ENCODE measurements at places on chromosomes 11 and 22.

- no peak for DNase-seq
Observed at GRCh38 chr11:74366576-74366975, 31.7 kb downstream of the PGM2L1 start.

- DNase-seq: peak; percentile 25
Observed at GRCh38 chr11:119964136-119965025, 173.5 kb downstream of the TRIM29 start.

DNA sequence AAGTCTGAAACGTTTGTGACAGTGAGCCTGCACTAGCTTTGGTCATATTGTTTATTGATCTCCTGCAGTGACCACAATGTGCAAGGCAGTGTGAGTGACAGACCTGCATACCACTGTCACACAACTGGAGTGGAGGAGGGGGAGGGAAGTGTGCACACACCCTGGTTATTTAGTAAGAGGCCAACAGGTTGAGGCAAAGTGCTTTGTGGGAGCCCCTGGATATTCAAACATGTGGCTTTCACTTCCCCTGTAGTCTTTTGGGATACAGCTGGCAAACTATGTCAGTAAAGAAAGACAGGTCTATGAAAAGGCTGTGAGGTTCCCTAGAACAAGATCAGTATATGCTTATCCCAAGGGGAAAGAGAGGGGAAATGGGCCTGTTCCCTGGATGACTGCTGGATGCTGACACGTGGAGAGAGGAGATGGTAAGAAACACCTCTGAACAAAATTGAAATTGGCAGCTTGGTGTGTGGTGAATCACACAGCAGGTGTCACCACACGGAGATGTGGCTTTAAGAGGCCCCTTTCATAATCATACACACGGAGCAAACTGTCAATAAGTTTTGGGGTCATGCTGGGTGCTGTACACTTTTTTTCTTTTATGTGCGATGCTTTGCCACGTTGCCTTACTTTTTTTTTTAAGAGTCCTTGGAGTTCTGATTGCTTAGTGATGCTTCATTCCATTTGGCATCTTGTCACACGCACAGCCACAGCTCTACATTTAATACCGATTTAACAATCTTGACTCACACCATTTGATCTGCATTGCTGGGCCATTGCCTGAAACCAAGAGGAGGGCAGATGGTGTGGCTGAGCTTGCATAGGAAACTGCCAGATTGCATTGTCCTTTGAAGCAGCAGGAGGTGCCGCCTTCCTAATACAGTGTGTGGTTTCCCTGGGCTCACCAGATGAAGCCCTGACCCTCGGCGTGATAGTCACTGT is 11.3 kb downstream of the OSBP2 start:
- DNase-seq: no peak

DNA sequence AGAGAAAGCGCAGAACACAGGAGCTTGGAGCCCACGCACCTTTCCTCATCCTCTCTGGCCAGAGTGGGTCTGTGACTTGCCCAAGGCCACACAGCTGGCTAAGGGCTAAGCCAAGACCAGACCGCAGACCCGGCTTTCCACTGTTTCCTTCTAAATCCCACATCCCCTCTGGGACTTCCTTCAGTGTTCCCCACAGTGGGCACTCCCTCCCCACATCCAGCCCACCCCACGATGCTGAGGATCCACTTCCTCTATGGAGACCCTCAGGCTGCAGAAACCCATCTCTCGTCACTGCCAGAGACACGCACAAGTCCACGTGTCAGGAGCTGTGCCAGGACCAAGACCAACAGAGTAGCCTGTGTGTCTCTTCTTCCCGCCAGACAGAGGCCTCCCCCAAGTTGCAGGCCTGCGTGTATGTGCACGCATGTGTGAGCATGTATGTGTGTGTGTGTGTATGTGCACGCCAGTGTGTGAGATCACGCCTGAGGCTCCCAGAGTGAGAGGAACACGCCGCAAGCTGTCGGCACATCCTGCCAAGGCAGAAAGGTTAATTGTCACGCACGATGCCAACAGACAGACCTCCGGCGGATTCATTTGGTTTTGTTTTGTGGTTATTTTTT is 21.6 kb downstream of the PDGFB start:
- DNase-seq: peak; percentile 61

- no peak for DNase-seq
Observed at GRCh38 chr11:24844406-24844805, 347.6 kb downstream of the LUZP2 start.

DNA sequence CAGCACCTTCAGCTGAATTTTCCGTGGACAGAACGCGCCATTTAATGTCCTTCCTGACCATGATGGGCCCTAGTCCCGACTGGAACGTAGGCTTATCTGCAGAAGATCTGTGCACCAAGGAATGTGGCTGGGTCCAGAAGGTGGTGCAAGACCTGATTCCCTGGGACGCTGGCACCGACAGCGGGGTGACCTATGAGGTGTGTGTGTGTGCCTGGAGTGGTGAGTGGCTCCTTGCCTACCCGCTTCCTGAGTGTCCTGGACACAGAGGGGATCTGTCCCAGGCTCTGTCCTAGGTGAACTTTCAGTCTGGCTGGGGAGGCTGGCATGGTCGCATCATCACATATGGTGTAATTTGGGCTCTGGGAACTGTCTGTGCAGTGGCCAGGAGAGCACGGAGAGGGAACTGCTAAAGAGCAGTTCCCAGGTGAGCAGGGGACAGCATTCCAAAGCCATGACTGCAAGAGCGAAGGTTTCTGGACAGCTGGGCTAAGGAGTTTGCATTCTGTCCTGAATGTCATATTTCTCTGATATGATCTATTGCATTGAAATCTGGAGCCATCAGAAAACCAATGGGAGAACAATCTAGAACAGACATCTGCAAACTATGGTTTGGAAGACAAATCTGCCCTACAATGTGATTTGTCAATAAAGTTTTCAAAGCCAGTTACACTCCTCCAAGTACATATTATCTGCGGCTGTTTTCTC is 104.3 kb downstream of the RRAS2 start:
- DNase-seq: no peak

DNA sequence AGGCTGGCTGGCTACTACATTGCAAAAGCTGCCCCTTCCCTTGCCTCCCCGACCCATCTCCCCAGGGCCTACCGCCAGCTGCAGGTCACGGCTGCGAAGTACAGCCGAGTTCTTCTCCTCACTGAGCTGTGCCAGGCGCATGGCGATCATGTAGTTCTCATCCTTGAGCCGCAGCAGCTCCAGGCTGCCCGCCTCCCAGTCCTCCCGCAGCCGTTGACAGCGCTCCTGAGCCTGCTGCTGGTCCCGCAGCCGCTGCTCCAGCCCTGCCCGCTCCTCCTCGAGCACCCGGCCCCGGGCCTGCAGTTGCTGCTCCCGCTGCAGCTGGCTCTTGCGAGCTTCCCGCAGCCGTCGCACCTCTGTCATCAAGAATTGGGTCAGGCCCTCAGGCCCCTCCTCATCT is 3.3 kb downstream of the CARD10 start:
- no peak for DNase-seq

GRCh38 chr11:47257177-47257516 is 649 bp upstream of the NR1H3 start:
- DNase-seq: no peak

- DNase-seq: peak; percentile 14
Observed at GRCh38 chr11:63804259-63804658, 9.0 kb upstream of the SPINDOC start.

GRCh38 chr11:95119361-95120060 is 29.9 kb downstream of the ENDOD1 start:
- no peak for DNase-seq

DNA sequence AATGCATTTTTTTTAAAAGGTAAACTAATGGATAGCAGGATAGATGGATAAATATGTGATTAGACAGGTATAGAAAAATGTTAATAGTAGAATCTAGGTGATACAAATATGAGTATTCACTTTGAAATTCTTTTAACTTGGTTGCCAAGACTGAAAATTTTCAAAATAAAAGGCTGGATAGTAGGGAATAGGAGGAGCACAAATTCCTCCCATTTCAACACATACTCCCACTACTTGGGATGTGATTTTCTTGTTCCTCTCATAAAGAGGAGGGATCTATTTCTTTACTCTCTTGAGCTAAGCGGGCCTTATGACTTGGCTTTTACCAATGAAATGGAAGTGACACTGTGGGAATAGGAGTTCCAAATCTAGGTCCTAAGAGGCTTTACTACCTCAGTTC is 35.9 kb downstream of the PIK3C2A start:
- DNase-seq: no peak

DNA sequence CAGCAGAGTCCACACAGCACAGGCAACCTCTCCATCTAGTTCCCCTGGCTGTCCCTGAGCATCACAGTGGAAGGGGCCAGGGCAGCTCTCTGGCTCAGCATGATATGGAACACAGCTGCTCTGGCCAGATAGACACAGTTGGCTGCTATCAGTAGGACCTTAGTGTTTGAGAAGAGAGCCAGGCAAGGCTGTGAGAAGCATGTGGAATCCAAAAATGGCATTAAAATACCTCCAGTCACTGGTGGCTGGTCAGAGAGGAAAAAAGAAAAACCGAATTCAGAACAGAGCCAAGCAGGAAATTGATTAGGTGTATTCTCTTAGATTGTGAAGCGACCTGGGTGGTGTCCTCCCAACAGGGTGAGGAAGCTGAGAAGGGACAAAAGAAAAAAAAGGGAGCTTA is 27.9 kb downstream of the SERPINH1 start:
- no peak for DNase-seq

GRCh38 chr22:31148953-31149627 is 8.8 kb upstream of the PLA2G3 start:
- no peak for DNase-seq

DNA sequence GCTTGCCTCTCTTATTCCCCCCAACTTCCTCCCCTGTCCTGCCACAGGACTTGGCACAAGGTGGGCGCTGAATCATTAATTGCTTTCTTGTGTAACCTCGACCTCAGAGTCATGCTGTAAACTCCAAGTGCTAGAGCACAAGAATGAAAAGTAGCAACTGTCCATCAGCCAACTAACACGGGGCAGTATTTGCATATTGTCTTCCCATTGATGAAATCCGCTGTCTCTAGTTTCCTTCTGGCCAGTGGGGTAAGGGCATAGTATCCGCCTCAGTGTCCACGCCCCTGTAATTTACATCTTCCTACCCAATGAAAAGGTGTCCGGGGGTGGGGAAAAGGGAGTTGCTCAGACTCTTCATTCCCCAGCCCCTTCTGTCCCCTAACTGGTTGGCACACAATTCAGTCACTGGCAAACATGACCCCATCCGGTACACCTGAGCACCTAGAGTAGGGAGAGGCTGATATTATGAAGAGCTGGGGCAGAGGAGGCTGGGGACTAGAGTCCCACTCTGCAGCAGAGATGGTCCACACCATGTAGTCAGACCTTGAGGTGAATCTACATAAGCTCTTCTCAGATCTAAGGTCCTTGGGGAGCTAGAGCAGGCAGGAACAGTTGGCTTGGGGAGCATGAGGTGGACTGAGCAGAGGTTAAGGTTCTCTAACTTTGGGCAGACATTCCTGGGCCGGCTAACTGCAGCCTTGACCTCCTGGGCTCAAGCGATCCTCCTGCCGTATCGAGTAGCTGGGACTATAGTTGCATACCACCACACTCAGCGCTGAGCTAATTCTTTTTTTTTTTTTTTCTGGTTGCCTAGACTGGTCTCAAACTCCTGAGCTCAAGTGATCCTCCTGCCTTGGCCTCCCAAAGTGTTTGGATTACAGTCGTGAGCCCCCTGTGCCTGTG is 6.8 kb upstream of the GGA1 start:
- no peak for DNase-seq

DNA sequence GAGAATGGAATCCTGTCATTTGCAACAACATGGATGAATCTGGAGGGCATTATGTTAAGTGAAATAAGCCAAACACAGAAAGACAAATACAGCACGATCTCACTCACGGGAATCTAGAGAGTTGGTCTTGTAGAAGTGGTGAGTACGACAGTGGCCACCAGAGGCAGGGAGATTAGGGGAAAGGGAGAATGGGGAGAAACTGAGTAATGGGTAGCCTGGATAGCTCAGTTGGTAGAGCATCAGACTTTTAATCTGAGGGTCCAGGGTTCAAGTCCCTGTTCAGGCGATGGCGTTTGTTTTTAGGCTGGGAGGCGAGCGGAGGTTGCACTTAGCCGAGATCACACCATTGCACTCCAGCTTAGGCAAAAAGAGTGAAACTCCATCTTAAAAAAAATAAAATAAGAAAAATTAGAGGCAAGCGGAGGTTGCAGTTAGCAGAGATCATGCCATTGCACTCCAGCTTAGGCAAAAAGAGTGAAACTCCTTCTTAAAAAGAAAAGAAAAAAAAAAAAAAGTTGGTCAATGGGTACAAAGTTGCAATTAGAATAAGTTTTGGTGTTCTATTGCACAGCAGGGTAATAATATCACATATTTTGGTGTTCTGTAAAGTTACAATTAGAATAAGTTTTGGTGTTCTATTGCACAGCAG is 95.7 kb upstream of the UBASH3B start:
- no peak for DNase-seq

DNA sequence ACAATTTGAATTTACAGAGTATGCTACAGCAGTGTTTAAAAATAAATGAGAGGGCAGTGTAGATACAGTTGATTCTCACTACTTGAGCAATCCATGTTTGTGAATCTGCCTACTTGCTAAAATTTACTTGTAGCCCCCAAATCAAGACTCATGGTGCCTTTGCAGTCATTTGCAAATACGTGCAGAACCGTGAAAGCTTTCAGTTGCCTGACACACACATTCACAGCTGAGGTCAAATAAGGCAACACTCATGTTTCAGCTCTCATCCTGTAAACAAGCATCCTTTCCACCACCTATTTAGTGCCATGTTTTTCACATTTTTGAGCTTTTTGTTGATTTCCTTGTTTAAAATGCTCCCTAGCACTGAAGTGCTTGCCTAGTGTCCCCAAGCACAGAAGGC is 32.5 kb upstream of the RASL10A start:
- no peak for DNase-seq

DNA sequence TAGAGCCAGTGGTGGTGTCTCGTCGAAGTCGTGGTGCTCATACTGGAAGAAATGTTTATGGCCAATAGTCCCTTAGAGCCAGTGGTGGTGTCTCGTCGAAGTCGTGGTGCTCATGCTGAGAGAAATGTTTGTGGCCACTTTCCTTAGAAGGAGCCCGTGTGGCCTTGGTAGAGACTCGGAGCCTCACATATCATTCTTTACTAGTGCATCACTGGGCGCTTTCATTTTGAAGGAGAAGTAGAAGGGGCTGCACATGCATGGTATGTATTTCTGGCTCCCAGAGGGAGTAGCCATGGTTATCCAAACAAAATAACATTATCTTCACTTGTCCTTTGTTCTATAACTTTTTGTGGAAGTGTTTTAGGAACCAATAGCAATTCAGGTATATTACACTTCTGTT is 69.5 kb downstream of the JAM3 start:
- DNase-seq: no peak

- no peak for DNase-seq
Observed at GRCh38 chr22:37739035-37739434, 42.2 kb downstream of the TRIOBP start.

DNA sequence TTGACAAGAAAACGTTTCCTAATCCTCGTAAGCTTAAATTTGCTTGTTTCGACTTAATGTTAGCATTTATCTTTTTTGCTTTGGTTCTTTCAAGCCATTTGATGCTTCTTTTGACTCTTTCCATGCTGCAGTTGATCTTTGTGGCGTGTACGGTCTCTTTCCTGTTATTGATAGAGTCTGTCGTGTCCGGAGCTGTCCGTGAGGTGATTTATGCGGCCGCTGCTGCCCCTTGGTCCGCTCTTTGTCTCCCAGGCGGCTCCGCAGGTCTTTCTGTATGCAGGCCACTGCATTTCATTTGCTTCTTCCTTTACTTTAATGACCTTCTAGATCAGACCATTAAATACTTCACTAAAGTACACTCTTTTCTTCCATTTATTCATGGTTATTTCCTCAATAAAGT is 50.3 kb downstream of the TBC1D22A start:
- no peak for DNase-seq

- DNase-seq: no peak
Observed at GRCh38 chr11:128579798-128580504, 7.4 kb downstream of the ETS1 start.

GRCh38 chr11:72594493-72595291 is 79.5 kb downstream of the PDE2A start:
- DNase-seq: no peak
